Foreskin keratinocyte (primary cell): ENCODE measurements at places on chromosomes 16 and 17. TPM values are rescaled to one million over a fixed set of nuclear protein-coding genes. Genes with fewer than 3 reads are reported as not detected.

Gene CDRT15
- not detected in 2 replicates for polyA plus RNA-seq

GRCh38 chr16:68310437-68310773 lies 341 bp downstream of the SLC7A6OS start:
- no peak for DNase-seq

DNA sequence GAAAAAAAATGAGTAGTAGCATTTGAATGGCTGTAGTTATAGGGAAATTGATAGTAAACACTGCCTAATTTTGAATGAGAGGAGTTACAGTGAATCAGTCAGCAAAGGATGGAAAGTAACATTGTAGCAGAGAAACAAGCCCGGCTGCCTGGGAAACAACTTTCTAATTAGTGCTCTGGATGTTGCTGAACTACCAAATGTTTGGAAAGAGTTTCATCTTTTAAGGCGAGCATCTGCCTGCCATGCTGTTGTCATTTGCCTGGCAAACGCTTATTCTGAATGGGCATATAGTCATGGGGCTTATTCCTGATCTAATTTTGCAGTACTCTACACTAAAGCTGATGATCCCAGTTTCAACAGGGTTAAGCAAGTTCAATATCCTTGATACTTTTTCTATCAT lies 138.6 kb downstream of the CDH11 start:
- no peak for DNase-seq

Gene ZNF778
- polyA plus RNA-seq = 1.1 and 1.6 TPM in 2 replicates

GRCh38 chr16:15798671-15799070 lies 58.2 kb downstream of the MYH11 start:
- no peak for DNase-seq

DNA sequence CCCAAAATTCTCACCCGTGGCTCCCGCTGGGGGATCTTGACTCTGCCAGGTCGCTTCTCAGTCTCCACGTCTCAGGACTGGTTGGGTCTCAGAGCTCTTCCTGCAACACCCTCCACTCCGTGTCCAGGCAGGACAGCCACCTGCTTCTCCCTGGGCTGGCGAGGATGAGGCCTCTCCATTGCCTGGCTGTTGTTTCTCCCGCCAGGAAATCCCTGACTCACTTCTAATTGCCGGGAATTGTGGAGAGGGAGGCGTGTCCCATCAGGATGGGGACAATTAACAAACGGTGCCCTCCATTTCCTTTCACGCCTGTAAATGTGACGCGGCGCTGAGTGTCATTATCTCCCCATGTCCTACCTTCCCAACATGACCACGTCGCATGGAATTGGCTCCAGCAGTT lies 204.5 kb downstream of the RBFOX3 start:
- no peak for DNase-seq

Gene PPP1R1B
- 0.67 and 1.3 TPM in 2 replicates for polyA plus RNA-seq

Gene KRTAP16-1
- not detected in 2 replicates for polyA plus RNA-seq

GRCh38 chr17:73769479-73769878 lies 125.2 kb upstream of the SDK2 start:
- DNase-seq = no peak

GRCh38 chr17:74796866-74797265 lies 20.7 kb upstream of the NAT9 start:
- DNase-seq = no peak

- DNase-seq = no peak
Measured at GRCh38 chr16:19523184-19523558, 571 bp upstream of the CCP110 start.

Gene MLST8
- polyA plus RNA-seq = 61.0 and 64.1 TPM in 2 replicates

- no peak for DNase-seq
Measured at GRCh38 chr16:66272461-66272860, 94.0 kb upstream of the CDH5 start.

Gene OR4D1
- polyA plus RNA-seq = not detected in 2 replicates

DNA sequence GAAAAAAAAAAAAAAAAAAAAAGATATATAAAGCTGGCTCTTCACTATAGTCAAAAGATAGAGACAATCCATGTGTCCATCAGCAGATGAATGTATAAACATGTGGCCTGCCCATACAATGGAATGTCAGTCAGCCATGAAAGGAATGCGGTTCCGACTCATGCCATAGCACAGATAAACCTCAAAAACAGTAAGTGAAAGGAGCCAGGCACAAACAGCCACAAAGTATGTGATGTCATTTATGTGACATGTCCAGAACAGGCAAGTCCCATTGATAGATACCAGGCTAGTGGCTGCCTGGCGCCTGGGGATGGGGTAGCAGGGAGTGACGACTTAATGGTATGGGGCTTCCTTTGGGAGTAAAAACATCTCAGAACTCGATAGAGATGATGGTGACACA lies 155.7 kb downstream of the CMIP start:
- peak; percentile 82 for DNase-seq

- DNase-seq = no peak
Measured at GRCh38 chr17:74249590-74250270, 24.3 kb upstream of the DNAI2 start.

- no peak for DNase-seq
Measured at GRCh38 chr17:77563439-77564102, 394.9 kb upstream of the TNRC6C start.

- no peak for DNase-seq
Measured at GRCh38 chr16:80164966-80165550, 375.7 kb upstream of the DYNLRB2 start.

Gene ZFHX3
- polyA plus RNA-seq = 1.1 and 1.2 TPM in 2 replicates

GRCh38 chr17:51044976-51045375 lies 75.7 kb downstream of the SPAG9 start:
- DNase-seq = no peak

- no peak for DNase-seq
Measured at GRCh38 chr16:71930013-71930563, 34.8 kb downstream of the IST1 start.

DNA sequence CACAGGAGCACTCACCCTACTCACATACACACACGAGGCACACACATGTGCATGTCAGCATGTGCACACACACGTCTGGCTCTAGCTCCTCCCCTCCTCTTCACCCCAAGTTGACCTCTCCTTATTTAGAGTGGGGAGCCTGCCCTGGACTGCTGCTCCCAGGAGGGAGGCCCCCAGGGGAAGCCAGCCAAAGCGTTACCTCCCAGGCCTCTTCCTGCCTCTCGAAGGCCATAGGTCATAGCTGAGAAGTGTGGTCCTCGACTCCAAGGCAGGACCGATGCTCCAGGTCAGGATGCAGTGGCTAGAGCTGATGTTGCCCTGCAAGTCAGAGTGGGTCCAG lies 18.8 kb downstream of the POLR3K start:
- no peak for DNase-seq

DNA sequence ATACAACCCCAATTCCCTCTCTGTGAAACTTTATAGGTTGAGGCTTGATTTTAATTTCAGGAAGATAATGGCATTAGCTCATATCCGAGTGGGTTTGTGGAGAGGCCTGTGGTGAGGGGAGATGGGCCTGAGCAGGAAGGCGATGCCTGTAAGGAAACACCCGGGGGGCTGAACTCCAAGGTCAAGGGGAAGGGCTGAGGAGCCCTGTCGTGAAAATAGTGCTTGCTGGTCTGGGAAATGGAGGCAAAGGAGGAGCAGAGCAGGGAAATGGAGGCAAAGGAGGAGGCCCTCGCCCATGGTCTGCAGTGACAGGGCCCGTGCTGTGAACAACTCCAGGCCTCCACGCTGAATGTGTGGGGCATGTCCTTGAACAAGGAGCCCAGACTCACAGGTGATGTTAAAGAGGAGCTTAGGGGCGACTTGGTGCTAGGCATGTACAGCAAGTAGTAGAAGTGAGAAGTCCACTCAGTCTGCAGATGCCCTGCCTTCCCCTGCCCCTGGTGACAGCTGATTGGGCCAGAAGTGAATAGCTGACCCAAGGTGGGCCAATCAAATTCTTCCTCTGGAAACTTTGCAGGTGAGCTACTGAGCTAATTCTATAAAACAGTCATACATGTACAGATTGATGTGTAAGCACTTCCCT lies 38.1 kb downstream of the MRPS23 start:
- no peak for DNase-seq

Gene TSPAN10
- polyA plus RNA-seq = 0.79 and 1.3 TPM in 2 replicates

DNA sequence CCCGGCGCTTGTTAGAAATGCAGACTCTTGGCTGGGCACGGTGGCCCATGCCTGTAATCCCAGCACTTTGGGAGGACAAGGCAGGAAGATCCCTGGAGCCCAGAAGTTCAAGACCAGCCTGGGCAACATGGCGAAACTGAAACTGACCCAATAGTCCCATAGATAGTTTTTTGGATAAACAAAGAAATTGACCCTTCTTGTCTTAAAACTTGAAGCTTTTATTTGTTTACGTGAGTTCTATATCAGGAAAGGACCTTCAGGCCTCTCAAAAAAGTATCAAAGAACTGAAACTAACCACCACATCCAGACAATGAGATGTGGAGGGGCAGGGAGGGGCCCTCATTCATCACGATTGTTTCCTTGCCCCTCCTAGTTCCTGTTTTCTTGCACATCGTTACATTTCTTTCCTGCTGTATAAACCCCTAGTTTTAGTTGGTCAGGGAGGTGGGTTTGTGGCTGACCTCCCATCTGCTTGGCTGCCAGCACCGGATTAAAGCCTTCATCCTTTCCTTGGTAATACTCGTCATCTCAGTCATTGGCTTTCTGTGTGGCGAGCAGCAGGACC lies 29.9 kb upstream of the PRM1 start:
- no peak for DNase-seq

Gene RAI1
- 11.1 and 12.0 TPM in 2 replicates for polyA plus RNA-seq

- no peak for DNase-seq
Measured at GRCh38 chr17:7423679-7424078, 1.7 kb upstream of the SPEM2 start.

DNA sequence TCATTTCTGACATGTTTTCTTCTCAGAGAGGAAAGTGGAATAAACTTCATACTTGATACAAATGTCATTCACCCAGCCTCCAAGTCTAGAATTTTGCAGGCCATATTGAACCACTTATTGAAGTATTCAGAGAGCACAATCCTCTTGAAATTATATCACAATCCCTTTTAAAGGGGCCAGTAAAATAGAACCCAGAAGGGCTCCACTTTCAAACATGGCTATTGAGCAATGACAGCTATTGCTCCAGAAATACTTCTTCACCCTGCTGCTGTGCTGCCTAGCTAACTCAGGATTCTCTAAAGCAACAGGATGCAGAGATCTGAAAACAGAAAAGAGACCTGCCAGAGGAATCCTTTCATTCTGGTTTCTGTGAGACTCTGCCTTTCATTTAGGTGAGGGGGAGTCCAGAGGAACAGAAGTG lies 275.0 kb upstream of the CDH5 start:
- no peak for DNase-seq

GRCh38 chr17:49108318-49108717 lies 24.3 kb upstream of the B4GALNT2 start:
- DNase-seq = no peak

Gene CES4A
- polyA plus RNA-seq = 2.9 and 4.2 TPM in 2 replicates

DNA sequence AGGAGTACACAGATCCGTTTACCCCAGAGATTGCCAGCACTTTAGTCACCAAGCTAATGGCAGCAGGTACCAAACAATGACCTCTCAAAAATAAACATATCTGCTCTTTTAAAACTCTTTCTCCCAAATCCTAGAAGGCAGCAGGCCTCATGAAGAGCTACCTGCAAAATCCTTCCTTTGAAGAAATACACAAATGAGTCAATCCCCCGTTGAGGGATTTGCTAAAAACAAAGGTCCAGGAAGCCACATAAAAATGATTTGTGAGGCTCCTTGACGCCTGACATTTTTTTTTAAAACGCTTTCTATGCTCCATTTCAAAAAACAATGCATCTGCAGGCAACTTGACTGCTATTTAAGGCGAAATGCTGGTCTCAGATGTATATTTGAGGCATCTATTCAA lies 58.2 kb downstream of the NACA2 start:
- no peak for DNase-seq

- no peak for DNase-seq
Measured at GRCh38 chr16:4696905-4697847, 3.8 kb downstream of the NUDT16L1 start.

DNA sequence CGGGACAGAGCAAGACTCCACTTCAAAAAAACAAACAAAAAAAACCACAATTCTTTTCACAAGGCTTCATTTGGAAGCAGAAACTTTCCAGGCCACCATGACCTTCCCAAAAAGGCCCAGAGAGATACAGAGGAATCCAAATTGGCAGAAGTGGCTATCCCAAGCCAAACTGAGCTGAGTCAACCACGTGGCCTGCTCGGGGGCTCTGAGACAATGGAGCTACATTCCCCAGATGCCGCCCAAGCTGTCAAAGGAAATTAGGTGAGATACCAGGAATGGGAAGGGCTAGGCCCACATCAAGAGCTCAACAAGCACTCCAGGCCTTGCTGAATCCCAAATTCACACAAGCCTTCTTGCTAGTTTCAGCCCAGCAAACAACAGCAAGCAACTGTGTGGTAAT lies 5.7 kb upstream of the EXOSC6 start:
- no peak for DNase-seq

GRCh38 chr16:14350081-14350480 lies 279.0 kb downstream of the MRTFB start:
- no peak for DNase-seq

DNA sequence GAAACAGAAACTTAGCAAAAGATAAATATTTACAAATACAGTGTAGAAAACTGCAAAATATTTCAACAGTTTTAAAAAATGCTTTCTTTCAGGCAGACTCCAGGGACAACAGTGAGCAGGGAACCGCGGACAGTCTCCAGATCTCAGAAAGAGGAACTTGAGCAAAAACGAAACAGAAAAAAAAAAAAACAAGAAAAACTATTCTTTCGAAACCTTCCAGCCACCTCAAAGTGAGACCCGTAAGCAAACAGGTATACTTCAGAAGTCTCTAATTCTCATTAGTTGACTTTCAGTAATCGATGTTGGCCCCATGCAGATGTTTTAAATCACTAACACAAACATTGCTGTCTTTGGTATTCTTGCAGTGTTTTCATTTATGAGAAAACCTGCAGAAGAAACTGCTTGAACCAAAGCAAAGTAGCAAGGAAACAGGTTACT lies 15.7 kb upstream of the CCL1 start:
- DNase-seq = no peak

- no peak for DNase-seq
Measured at GRCh38 chr16:17224879-17225281, 245.9 kb downstream of the XYLT1 start.

DNA sequence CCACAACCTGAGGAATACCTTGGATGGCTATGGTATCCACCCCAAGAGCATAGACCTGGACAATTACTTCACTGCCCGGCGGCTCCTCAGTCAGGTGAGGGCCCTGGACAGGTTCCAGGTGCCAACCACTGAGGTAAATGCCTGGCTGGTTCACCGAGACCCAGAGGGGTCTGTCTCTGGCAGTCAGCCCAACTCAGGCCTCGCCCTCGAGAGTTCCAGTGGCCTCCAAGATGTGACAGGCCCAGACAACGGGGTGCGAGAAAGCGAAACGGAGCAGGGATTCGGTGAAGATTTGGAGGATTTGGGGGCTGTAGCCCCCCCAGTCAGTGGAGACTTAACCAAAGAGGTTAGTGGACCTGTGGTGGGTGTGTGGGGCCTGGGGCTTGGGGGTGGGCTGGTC lies 3.1 kb downstream of the NFE2L1 start:
- no peak for DNase-seq

GRCh38 chr16:27600381-27600780 lies 50.4 kb downstream of the KATNIP start:
- no peak for DNase-seq
